ENCODE measurements at places on chromosomes 1 and 21.

- no peak for DNase-seq
Measured at GRCh38 chr1:166969074-166969677, 6.2 kb downstream of the ILDR2 start.

- no peak for DNase-seq
Measured at GRCh38 chr1:32224285-32224684, 2.1 kb downstream of the EIF3I start.

GRCh38 chr1:1106510-1107221 lies 9.2 kb downstream of the C1orf159 start:
- no peak for DNase-seq

DNA sequence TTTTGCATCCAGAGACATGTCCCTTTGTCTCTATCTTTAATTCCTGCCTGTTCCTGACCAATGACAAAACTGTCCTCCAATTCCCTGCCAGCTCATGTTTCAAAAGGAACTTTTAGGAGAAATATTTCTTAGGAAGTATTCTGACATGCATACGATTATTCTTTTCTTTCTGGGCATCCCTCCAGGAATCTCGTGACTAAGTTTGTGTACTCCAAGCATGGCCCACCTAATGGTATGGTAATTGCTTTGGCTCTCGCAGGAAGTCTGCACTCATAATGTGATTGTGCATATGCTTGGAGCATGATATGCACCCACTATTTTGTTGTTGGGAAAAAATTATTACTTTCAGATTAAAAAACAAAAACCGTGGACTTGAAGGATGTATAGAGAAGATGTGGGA lies 256.4 kb downstream of the PRDM2 start:
- DNase-seq, result no peak

DNA sequence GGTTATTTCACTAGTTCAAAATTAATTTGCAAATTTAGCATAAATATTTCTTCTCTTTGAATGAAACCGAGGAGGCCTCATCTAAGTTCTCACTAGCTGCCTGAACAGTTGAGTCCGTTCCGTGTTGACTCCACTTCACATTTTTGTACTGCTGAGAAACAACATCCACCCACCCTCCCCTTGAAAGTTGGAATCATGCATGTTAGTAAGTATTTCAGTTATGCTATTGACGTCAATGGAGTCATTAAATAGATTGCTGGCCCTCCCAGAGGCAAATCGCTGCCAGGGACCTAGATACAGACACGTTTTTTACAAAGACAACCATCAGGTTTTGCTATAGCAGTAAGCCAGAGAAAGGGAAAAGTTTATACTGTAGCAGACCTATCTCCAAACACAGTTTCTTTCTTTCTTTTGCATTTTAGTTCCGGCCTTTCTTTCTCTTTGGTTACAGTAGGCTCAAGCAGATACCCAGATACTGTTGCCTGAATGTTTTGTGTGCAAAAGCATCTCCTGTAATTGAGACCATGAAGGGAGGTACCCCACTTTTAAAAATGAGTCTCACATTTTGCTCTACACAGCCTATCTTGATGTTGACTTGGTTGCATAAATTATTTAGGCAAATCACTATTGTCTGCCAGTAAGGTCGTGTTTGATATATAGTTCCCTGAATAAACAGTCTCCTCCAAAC lies 262.6 kb upstream of the SGIP1 start:
- no peak for DNase-seq

DNA sequence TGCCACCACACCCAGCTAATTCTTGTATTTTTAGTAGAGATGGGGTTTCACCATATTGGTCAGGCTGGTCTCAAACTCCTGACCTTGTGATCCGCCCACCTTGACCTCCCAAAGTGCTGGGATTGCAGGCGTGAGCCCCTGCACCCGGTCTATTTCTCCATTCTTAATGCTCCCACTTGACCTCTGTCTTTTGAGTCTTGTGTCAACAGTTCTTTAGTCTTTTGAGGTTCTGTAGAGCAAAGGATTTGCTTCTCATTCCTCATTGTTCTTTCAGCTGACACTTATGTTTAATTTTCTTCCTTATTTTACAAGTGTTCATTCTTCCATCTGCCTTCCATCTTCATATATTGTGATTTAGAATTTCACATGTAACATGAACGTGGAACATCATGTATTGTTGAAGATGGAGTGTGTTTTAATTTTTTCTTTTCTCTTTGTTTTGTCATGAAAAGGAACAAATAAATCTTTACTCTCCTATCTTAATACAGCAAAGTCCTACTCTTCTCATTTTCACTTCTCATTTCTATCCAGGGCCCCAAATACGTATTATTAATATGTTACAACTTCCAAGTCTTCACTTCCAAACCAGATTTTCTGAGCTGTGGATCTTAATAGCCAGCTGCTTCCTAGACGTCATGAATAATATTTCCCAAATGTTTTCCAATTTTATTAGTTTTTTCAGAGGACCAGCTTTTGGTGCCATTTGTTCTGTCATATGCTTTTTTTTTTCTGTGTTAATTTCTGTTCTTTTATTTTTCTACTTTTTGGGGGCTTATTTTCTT lies 16.9 kb downstream of the MTF2 start:
- DNase-seq, result no peak

GRCh38 chr1:219367496-219367895 lies 193.8 kb downstream of the LYPLAL1 start:
- no peak for DNase-seq

GRCh38 chr1:238961790-238962189 lies 424.6 kb upstream of the CHRM3 start:
- DNase-seq, result no peak

GRCh38 chr1:194644528-194644927 lies 1458.1 kb upstream of the B3GALT2 start:
- no peak for DNase-seq

GRCh38 chr1:232686346-232686745 lies 56.4 kb upstream of the SIPA1L2 start:
- no peak for DNase-seq

GRCh38 chr1:99465176-99465900 lies 180.6 kb upstream of the PALMD start:
- DNase-seq, result no peak

DNA sequence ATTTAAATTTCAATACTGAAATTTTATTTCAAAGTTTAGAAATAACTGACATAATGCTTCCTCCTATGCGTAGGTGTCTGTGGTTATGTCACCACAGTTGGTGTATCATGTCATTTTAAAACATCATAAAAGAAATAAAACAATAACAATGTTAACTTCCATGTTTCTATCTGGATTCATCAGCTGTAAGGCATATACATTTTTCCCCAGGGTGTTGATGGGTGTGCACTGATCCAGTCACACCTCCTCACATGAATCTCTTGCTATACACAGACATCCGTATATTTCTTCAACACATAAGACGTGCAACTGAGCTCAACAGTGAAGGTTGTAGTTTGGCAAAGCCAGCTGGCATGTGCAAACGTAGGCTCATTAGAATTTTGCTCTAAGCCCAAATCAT lies 6.2 kb downstream of the KCNA3 start:
- DNase-seq, result no peak

DNA sequence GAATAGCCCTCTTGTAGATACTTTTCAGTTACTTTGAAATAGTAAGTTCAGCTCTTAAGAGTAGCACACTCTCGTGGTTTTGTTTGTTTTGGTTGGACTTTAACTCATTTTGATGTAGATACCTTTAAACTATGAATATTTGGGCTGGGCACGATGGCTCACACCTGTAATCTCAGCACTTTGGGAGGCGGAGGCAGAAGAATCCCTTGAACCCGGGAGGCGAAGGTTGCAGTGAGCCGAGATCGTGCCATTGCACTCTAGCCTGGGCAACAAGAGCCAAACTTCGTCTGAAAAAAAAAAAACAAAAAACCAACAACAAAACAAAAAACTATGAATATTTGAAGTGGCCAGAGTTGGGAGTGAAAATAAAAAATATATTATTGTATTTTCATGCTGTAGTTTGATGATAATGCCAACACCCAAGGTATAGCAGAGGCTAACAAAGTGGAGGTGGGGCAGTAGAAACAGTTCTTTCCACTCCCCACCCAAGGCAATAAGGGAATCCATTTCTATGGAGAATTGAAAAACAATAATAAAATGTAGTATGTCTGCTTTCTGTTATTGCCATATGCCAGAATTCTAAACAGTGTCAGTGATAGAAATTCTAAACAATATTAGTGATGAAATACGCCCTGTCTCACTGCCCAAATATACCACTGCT lies 1.7 kb downstream of the ZNF326 start:
- DNase-seq, result no peak

- DNase-seq, result peak; percentile 7
Measured at GRCh38 chr1:27726173-27727044, 648 bp downstream of the FAM76A start.

DNA sequence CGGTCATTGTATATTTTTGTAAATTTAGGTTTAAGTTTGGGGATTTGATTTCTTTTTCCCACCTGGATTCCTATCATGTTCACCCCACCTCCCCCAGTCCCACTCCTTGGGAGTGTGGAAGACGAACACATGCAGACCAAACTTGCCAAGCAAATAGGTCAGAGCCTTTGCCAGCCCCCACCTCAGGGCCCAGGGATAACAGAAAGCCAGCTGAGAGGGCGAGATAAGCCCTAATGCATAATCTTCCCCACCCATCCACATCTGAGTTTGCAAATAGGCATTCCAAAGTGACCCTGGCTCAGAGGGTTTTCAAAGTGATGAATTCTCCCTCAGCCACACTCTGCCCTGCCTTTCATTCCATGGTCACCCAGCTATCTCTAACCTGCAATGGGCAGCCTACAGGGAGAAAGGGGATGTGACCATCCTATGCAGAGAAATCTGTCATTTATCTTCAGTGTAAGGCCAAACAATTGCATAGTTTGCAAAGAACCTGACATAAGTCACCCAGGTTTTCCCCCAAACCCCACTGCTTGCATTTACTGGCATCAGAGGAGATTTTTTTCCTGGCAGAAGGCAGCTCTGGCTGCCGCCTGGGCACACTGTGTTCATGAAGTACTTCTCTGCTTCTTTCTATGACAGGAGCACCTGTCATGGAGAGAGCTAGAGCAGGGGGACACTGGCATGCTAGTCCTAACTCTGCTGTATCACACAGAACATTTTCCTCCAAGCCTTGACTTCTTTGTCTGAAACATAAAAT lies 69.0 kb upstream of the NFIA start:
- DNase-seq, result no peak

DNA sequence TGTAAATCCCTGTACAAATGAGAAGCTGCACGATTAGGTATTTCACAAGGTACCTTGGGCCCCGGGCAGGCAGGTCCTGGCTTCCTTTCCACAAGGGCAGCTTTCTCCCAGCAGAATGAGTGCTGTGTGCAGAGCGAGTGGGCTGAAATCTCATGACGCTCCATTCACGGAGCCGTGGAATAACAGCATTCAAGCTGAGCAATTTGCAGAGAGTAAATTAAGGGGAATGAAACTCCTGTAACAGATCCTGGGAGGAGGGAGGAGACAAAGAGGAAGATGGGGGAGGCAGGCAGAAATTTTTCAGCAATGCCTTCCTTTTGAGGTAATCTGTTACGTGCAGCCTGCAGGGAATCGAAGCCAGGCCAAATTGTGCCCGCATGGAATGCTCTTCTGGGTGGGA lies 239.9 kb downstream of the TNR start:
- DNase-seq, result no peak

- DNase-seq, result no peak
Measured at GRCh38 chr1:156246781-156247459, 936 bp downstream of the PAQR6 start.

- DNase-seq, result no peak
Measured at GRCh38 chr1:91604632-91605031, 104.0 kb downstream of the CDC7 start.

DNA sequence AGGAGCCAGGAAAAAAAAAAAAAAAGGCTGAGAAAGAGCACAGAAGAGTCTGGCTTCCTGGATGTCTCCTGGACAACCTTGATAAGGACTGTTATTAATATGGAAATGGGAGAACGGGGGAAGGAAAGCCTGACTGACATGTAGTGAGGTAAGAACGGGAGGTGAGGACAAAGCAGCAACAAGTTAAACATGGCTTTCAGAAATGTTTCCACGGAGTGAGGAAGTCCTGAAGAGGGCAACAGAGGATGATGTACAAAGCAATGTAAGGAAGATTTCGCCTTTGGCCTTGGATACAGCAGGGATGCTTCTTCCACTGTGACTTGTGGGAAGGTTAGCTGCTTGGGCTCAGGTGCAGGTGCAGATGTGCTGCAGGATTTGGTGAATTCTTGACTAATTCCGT lies 11.9 kb upstream of the NIBAN1 start:
- DNase-seq, result no peak

DNA sequence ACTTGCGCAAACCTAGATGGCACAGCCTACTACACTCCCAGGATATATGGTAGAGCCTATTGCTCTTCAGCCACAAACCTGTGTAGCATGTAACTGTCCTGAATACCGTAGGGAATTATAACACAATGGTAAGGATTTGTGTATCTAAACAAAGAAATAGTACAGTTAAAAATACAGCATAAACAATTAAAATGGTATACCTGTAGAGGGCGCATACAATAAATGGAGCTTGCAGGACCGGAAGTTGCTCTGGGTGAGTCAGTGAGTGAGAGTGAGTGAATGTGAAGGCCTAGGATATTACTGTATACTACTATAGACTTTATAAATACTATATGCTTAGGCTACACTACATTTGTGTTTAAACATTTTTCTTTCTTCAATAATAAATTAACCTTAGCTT lies 99.3 kb downstream of the PLD5 start:
- DNase-seq, result no peak

GRCh38 chr1:18743233-18743632 lies 112.6 kb downstream of the PAX7 start:
- DNase-seq, result no peak

GRCh38 chr1:1624443-1625403 lies 7.2 kb upstream of the MMP23B start:
- DNase-seq, result no peak

DNA sequence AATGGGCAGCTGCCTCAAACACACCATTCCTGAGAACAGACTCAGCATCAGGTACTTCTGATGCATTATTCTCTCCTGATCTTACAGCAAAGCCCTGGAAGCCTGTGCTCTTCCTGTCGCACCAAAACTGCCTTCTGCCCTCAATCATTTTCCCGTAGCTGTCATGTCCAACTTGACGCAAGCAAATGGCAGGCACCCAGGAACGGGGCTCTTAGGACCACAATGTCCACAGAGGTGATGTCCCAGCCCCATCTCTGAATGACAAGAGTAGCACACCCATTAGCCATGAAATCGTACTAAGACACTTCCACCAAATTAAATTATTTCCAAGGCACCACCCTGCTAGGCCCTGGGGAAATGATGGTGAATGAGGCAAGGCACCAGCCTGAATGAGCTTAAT lies 47.1 kb downstream of the PTPN14 start:
- no peak for DNase-seq
